Small intestine (tissue), 16 donors: ENCODE measurements at places on chromosomes 6 and 20. TPM values are rescaled to one million over a fixed set of nuclear protein-coding genes. Genes with fewer than 3 reads are reported as not detected.

CAP2 gene
- polyA plus RNA-seq, result 1.9 TPM

- DNase-seq, result no peak
These were observed 97.7 kb downstream of the BTBD9 start for GRCh38 chr6:38542031-38542430.

DNA sequence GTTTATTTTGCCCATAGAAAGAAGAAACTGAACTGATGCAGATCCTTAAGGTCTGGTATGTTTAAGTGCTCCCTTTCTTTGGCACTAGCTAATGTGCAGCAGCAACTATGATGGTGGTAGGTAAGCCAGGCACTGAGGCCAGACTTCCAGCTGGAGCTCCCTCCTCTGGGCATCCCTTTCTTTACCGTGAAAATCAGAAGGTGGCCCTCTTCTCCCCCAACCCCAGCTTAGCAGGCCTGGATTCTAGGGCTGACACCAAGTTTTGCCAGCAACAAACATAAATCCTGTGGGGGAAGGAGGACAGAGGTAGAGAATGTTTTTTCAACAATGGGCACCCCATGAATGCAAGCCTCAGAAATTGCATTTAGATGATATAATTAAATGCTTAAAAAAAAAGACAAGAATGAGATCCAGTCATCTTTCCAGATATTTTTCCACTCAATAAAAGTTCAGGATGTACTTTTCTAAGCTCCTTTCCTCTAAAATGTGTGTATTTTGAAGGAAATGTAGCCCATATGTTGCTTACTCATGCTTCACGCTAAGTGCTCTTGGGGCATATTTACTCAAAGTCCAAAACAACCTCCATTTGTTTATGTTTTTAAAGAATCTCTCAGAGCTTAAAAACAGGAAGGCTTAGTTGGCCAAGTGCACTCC is 123.9 kb upstream of the NXT1 start:
- no peak for DNase-seq

DNA sequence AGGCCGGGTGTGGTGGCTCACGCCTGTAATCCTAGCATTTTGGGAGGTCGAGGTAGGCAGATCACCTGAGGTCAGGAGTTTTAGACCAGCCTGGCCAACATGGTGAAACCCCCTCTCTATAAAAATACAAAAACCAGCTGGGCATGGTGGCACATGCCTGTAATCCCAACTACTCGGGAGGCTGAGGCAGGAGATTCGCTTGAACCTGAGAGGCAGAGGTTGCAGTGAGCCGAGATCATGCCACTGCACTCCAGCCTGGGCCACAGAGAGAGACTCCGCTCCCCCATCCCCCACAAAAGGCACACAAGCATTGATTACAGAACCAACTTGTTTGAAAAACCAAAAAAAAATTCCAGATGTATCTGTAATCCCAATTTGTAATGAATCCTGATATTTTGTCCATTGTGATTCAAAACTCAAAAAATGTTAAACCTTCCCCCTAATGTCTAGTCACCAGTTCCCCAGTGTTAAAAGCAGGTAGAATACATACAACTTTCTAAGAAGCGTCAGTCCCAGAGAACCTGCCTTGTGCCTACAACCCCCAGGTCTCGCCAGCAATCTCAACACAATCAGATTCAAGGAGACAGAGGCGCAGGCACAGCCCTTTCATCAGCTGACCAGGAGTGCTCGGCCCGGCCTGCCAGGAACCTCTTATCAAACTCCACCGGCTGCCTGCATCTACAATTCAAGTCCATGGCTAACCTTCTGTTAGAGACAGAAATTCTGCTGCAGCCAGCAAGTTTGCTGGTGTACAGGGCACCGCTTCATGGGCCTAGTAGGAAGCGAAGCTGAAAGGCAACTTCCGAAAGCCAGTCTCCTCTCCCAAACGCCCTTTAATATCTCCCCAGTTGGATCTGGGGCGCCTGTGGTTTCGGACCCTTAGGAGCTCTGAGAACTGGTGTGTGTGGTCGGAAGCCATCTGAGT is 2.1 kb downstream of the EZR start:
- DNase-seq, result peak; percentile 78

TMEM14A gene
- polyA plus RNA-seq, result 34.2 TPM

SPTLC3 gene
- polyA plus RNA-seq, result 60.2 TPM

GRCh38 chr6:106056060-106056745 is 29.9 kb upstream of the PRDM1 start:
- peak; percentile 38 for DNase-seq

DNA sequence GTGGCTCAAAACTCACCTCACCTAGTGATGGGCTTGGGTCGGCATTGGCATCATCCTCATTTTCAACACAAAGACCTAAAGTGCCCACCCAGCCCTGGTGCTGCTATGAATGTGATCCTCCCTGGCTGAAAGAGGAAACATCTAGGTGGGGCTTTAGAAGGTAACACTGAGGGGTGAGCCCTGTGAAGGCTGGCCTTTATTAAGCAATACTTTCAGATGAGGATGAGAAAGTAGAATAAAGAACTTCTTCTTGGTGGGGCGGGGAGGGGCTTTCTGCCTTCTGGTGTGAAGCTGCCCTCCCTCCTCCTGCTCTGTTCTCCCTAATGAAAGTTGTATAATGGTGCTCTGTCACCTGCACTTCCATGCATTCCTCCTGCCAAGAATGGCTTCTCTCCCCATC is 133.0 kb upstream of the TRAF3IP2 start:
- DNase-seq, result no peak

PGC gene
- polyA plus RNA-seq, result 0.03 TPM

GRCh38 chr6:136887953-136888352 is 34.1 kb upstream of the SLC35D3 start:
- no peak for DNase-seq

GRCh38 chr20:61118429-61119224 is 133.4 kb upstream of the CDH4 start:
- DNase-seq, result no peak

- no peak for DNase-seq
These were observed 3.9 kb upstream of the TIAM2 start for GRCh38 chr6:154991207-154991606.

DNA sequence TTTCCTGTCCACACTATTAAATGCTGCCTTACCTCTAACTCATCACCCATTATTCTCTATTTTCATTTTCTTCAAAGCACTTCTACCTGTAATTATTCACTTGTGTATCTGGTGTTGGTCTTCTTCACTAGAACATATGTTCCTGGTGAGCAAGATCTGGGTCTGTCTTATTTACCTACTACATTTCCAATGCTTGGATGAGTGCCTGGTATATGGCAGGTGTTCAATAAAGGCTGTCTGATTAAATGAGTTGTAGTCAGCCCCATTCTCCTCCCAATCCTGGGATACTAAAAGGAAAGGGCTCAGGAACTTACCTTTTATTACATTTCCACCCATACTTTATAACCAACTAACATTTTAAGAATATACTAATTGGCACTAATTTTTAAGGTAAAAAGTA is 61.0 kb downstream of the CEP162 start:
- DNase-seq, result no peak

TBCC gene
- 28.2 TPM for polyA plus RNA-seq

KIFC1 gene
- 3.1 TPM for polyA plus RNA-seq

- DNase-seq, result no peak
These were observed 288.9 kb upstream of the CDH4 start for GRCh38 chr20:60963146-60963545.

GRCh38 chr6:158939255-158940159 is 60.5 kb downstream of the RSPH3 start:
- DNase-seq, result peak; percentile 19

GRCh38 chr20:1830240-1830639 is 65.0 kb upstream of the SIRPA start:
- DNase-seq, result no peak

PRICKLE4 gene
- not detected for polyA plus RNA-seq

WASF1 gene
- polyA plus RNA-seq, result 0.89 TPM

DNA sequence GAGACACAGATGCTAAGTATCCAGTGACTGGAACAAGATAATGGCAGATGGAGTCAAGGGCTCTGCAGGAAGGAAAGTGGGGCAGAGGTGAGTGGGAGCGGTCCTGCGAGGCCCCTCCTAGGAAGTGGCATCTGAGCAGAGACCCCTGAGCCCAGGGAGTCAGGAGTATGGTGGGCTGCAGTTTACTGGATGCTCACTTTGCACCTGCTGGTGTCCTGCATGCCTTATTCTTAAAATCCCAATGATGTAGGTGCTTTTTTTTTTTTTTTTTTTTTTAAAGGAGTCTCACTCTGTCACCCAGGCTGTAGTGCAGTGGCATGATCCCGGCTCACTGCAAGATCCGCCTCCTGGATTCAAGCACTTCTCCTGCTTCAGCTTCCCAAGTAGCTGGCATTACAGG is 5.6 kb downstream of the CEBPB start:
- DNase-seq, result no peak
